Stimulated activated CD8-positive, alpha-beta memory T cell treated with anti-CD3 and anti-CD28 coated beads, Interleukin-7, amount 100 ng/mL, for 4 hours (primary cell): ENCODE measurements at places on chromosomes 2 and 18.

GRCh38 chr2:168090366-168091135 lies 156.8 kb downstream of the STK39 start:
- DNase-seq = no peak

- DNase-seq = no peak
These were observed 55.6 kb downstream of the MRPL35 start for GRCh38 chr2:86254576-86255538.

DNA sequence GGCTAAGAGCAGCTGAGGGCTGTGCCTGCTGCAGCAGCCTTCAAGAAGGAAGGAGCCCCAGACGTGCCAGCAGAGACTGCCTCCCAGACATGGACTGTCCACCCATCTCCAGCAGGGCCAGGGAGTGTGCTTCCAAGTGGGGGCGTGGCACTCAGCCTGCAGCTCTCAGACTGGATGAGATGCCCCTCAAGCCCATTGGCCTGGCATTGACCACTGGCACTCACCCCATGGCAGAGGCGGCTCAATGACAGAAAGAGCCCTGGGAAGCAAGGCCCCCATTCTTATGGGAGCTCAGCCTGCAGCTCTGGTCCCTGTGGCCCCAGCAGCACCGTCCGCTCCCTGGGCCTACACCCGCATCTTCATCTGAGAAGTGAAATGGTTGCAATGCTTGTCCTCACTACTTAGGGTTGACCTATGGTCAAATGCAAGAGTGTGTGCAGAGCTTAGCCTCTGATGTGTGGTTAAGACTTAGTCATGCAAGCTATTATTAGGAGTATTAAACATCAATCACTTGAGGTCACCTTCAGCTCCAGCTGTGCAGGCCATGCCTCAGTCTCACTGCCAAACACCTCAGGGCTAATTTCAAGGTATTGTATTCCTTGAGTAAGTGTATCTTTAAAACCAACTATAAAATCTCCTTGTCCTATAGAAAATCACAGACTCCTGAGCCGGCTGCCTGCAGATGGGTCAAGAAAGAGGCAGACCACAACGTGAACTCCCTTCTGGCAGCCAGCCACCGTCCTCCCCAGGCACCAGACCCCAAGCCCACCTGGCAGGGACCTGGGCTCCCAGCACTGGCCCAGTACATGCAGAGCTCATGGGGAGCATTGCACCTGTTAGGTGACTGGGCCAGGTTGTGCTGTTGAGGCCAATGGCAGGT lies 194.8 kb downstream of the NDUFA10 start:
- no peak for DNase-seq

GRCh38 chr2:3665886-3666612 lies 8.0 kb downstream of the ALLC start:
- no peak for DNase-seq

- DNase-seq = no peak
These were observed 377.4 kb downstream of the RPRM start for GRCh38 chr2:153101187-153101586.
